Stimulated activated CD8-positive, alpha-beta memory T cell treated with anti-CD3 and anti-CD28 coated beads, Interleukin-4, amount 100 ng/mL, for 24 hours (primary cell): ENCODE measurements at places on chromosomes 5 and 9.

DNA sequence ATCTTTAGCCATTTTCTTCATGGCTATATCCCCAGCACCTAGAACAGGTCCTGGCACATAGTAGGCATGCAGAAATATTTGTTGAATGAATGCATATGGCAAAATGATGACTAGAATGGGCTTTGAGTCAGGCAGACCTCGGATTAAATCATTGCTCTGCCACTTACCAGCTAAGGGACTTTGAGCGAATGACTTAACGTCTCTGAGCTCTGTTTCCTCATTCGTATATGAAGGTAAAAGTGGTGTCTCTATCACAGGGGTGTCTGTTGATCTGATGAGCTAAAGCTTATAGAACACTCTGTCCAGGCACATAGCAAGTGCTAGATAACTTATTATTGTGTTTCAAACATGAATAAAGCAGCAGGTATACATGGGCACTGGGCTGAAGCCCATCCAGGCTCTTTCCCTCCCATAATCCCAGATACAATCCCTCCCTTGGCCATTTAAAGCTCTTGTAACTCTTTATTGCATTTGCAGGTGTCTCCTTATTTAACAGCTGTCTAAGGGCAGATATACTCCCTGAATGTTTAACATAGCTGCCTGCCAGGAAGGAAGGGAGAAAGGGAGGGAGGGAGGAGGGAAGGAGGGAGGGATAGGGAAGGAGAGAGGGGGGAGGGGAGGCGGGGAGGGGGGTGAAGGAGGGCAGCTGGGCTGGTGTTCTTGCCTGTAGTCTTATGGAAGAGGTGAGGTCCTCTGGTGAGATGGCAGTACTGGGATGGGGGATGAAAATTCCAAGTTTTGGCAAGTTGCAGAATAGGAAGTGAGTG is 23.2 kb upstream of the STXBP1 start:
- no peak for DNase-seq

- DNase-seq: no peak
Observed at GRCh38 chr5:157963761-157964160, 104.8 kb upstream of the CLINT1 start.

DNA sequence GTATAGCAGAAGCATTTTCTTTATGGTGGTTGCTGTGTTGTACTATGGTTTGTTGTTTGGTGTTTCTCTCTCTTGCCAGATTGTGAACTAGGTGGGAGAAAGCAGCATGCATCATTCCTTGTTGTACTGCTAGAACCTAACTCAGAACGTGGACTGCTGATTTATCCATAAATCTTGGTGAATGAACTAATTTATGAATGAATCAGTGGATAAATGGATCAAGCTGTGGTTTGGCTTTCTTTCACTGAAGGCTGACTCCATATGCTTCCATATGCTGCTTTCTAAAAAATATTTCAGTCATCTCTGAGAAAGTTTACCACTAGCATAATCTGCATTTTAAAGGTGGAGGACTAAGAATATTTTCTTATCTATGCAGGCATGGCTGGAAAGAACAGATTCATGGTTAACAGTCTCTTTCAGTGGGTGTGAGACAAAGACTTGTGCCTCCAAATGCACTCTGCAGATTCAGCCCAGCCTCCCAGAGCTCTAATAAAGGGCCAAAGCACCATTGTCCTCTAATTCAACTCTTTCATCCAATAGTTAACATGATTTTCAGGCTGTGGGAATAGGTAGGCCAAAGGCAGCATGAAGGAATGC is 237.7 kb downstream of the SH3GL2 start:
- DNase-seq: no peak

DNA sequence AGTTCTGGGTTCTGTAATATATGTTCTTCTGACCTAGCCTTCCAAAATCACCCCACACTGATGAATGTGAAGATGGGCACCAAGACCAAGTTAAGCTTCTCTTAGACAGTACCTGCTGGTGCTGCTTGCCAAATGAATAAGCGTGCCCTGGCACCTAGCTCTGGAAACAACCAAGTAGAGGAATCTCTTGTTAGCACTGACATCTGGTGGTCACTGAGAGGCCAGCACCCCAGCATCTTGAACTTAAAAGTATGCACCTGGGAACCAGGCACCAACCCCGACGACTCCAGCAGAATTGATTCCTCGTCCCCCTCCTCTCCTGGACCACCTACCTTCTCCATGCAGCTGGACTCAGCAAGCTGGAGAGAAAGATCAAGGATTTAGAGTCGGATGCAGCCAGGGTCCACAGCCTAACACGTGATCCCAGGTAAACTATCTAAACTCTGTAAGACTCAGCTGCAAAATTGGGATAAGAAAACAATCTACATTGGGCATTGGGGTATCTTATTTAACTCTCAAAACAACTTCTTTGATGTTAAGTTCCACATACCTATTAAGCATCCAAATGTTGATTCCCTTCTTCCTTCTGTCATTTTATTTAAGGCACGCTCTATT is 89.8 kb downstream of the SLC1A3 start:
- peak; percentile 13 for DNase-seq

- no peak for DNase-seq
Observed at GRCh38 chr5:178797101-178797521, 62.6 kb upstream of the ZNF354B start.

GRCh38 chr9:124220946-124221451 is 36.8 kb upstream of the NEK6 start:
- DNase-seq: no peak

DNA sequence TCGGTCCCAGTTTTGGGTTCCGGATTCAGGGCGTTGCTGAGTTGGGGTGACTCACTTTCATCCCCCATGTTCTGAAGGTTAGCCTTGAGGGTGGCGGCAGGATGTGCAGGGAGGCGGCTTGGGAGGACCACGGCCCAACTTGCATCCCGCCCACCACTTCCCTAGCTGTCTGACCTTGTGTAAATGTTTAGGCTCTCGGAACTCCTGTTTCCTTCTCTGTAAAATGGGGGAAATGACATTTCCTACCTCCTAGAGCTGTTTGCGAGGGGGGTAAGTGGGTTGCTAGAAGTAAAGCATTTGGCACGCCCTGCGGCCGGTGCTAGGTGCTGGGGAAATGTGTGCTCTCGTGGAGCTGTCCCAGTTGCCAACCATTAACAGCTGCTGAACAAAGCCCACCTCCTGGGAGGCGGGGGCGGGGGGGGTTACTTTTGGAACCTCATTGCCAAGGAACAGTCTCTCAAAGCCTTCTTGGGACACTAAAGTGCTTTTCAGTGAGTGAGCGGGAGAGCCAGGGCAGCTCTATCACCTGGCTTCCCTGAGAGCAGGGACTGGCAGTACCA is 27.5 kb downstream of the PTGES2 start:
- no peak for DNase-seq

DNA sequence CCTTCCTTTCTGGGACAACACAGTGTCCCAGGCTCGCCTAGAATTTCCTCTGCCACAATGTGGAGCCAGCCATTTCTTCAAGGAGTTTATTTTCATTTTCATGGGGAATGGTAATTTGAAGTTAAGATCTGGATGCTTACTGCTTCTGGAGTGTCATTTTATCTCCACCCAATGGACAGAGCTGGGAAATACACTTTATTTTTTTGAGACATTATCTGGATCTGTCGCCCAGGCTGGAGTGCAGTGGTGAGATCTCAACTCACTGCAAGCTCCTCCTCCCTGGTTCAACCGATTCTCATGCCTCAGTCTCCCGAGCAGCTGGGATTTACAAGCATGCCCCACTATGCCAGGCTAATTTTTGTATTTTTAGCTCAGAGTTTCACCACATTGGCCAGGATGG is 12.7 kb upstream of the THG1L start:
- DNase-seq: no peak

DNA sequence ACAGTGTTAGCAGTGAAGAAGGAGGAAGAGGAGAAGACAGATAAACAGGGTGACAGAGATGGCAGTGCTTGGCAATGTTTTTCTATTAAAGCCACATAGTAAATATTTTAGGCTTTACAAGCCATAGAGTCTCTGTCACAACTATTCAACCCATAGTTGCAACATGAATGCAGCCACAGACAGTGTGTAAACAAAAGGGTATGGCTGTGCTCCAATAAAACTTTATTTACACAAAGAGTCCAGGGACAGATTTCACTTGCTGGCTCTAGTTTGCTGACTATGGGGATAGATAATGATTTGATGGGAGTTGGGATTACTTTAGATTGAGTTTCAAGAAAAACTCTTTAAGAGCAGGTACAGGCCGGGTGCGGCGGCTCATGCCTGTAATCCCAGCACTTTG is 224.8 kb upstream of the SEMA6A start:
- no peak for DNase-seq

DNA sequence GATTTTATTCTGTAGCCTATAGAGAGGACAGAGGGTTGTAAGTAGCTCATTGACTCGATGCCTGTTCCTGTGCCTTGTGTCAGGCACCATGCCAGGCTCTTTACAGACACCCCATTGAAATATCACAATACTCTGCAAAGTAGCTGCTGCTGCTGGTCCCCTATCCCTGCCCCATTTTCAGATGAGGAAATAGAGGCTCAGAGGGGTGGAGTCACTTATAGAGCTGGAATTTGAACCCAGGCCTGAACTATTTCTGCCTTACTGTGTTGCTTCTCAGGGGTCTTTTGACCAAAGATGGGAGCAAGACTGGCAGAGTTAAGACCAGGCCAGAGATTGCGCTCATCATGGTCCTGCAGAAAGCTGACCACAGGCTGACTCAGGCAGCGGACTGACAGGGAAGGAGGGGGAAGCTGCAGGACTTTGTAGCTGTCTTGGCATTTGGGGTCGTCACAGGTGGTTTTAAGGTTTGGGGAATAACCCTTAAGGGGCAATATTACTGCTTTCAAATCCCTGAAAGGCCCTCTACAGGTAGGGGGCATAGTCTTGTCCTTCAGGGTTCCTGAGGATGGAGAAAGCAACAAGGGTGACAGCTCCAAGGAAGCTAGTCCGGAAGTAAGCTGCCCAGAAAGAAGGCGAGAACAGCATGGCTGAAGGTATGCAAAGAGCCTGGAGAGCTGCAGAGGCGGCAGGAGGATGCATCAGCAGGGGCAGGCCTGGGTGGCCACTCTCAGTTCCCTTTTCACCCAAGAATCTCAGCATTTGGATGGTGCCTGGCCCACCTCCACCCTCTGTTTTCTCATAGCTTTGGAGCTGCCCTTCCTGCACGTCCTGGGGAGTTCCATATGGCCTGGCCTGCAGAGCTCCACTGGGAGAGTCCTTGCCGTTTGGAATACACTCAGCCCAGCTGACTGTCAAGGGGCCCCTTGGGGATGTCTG is 18.3 kb upstream of the NDST1 start:
- no peak for DNase-seq

DNA sequence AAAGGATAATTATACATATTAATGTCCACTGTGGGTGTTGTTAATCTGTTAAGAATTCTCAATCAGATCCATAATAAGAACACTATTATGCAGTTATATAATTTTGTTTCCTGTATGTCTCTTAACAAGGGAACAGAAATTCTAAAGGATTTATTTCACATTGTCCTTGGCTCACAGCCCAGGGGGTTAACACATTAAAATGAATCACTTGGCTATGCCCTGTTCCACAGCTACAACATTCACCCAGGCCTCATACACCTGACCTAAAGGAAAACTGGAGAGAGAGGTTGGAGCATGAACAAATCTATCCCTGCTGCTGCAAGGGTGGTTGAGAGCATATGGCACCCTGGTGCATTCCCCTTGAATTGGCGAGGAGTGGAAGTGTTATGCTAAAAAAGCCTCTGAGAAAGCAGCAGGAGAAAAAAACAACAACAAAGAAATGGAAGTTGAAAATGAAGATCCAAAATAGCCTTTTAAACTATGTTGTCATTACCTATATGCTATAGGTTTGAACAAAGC is 116.0 kb downstream of the KCNN2 start:
- DNase-seq: no peak

DNA sequence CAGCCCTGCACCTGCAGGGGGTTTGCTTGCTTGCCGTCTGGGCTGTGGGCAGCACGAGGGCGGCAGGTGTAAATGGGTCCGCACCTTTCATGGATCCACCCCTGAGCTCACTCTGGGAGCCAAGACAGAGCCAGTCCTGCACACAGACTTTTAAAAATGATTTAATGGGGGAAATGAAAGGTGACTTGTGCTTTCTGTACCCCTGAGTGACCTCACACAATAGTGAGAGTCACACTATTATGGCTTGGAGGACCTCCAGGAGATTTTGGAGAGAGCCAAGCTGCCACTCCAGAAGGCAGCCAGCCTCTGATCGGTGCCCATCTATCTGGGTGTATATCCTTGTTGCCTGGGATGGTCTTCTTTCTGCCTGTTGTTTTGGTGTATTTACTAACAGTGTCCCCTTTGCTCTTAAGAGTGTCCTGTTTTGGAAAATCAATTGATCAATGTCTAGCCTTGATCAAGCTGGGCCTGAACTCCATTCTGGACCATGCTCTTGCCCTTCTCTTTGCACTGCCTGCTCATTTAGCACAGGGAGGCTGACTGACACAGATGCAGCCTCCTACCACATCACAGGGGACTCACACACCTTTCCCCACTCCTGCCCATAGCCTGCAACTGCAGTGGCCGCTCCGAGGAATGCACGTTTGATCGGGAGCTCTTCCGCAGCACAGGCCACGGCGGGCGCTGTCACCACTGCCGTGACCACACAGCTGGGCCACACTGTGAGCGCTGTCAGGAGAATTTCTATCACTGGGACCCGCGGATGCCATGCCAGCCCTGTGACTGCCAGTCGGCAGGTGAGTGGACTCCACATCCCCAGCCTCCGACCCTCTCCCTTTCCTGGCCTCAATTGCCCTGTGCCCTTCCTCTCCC is 29.5 kb downstream of the LAMC3 start:
- DNase-seq: no peak
